ENCODE measurements at places on chromosomes 13 and 19.
A peak's percentile ranks its signal among the peaks of the same experiment; 100 is the strongest.

DNA sequence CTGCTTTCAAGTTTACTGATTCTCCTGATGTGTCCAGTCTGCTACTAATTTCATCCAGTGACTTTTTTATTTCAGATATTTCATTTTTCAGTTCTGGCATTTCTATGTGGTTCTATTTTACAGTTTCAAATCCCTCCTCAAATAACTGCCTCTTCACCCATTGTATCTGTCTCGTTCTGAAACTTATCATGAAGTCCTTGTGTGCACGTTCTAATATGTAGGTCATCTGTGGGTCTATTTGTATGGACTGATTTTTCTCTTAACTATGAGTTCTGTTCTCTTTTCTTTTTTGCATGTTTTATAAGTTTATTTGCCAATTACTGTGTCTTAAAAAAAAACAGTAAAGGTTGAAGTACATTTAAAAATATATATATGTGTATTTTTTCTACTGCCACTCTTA is 43.3 kb downstream of the KCNC3 start:
- no peak for DNase-seq

GRCh38 chr19:55494172-55494761 is 6.0 kb downstream of the SSC5D start:
- DNase-seq: peak; percentile 59

- DNase-seq: no peak
These were observed at the start of gene MYO16 for GRCh38 chr13:108629181-108629752. TSS of gene MYO16 (plus strand) at chr13:108629611. CDS start at chr13:108629845, 234 bp downstream.

DNA sequence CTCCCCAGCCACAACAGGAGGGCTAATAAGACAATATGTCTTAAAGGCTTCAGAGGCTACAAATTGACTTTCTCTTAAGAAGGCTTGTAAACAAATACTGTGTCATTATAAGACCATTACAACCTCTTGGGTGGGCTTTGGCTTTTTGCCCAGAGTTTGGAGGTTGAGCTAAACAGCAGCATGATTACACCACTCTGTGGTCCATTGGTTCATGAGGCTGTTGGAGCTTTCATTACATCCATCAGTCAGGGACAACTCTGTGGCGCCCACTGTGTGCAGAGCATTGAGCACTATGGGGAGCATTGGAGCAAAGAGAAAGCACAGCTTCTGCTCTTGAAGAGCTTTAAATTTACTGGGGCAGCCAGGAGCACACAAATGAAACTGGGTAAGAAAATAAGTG is 75.9 kb downstream of the TNFSF11 start:
- no peak for DNase-seq

DNA sequence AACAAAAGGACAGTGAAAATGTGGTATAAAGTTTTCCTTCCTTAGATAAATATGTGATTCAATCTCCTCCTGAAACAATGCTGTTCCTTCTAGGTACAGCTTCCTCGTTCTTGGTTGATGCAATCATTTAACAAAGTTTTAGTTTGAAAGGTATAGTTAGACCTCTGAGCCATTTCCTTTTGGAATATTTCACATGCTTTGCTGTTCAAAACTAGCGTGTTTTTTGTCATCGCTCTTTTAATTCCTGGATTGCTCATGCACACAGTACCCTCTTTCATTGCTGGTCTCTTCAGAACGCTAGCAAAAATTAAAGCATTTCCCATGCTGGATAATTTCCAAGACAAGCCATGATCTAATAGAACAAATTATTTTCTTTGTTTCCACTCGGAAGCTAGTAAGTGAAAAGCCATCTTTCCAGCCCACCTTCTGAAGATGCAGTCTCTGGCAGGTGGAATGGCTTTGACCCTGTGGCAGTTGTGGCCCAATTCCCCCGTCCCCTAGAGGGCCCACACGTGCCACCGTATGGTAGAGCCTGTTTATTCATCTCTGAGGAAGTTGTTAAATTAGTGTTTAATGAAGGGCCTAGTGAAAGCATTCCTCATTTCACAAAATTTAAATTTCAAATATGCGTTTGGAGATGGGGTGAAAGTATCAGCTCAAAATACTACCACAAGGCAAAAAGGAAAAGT is 1040.6 kb upstream of the SLC10A2 start:
- no peak for DNase-seq

DNA sequence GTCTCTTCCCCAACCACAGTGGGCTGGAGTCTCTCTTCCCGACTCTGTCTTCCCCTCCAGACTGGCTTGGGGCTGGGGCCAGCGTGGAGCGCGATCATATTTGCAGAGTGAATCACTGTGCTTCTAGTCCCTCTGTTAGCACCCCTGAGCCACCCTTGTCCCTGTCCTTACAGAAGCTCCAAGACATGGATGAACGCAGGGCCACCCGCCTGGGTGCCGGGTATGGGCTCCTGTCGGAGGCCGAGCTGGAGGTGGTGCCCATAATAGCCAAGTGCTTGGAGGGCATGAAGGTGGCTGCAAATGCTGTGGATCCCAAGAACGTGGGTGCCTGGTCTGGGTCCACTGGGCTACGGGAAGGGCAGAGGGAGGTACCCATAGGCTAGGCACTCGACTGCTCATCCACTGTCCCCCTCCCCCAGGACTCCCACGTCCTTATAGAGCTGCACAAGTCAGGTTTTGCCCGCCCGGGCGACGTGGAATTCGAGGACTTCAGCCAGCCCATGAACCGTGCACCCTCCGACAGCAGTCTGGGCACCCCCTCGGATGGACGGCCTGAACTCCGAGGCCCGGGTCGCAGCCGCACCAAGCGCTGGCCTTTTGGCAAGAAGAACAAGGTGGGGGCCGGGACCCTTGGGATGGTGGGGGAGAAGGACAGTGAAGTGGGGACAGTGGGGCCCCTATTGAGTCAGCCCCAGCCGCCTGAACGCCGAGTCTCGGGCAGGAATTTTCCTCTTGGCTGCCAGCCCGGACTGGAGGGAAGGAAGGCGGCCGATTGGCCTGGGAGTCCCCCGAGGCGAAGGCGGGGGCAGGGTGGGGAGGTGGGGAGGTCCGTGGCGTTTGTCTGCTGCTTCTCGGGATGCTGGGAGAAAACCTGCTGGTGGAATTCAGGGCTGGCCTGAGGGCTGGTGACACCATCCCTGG is 5.2 kb downstream of the TRIP10 start:
- DNase-seq: peak; percentile 94

- no peak for DNase-seq
These were observed 221.3 kb upstream of the TRPC4 start for GRCh38 chr13:38090913-38091312.

DNA sequence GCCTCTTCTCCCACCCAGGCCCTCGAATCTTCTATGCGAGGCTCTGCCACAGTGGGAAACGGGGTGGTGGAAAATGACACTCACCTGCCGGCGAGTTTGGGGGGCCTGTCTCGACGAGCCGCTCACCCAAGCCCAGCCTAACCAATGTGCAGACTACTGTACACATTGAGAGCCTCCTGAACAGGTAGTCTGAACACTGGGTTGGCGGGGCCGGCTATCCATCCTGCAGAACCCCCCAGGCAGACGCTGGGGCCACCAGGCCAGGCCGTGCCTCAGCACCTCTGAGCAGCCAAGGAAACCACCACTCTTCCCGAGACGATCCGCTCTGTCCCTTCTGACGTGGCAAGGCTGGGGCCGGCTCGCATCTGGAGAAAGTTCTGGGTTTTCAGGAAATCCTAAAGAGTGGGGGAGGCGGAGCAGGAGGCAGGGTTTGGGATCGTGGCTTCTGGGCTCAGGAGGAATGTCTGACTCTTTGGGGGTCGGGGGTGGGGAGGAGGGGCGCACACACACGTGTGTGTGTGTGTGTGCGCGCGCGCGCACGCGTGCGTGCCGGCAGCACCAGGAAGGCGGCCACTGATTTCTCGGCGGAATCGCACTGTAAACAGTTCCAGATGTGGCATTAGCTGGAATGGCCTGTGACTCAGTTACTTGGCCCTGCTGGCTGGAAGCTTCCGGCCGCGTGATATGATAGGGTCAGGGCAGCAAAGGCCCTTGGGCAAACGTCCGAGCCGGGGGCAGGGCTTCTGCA is 18.5 kb downstream of the TMED1 start:
- peak; percentile 97 for DNase-seq

- DNase-seq: peak; percentile 85
These were observed 20.3 kb downstream of the ACTN4 start for GRCh38 chr19:38667661-38668171.

GRCh38 chr13:69274231-69274630 is 833.4 kb upstream of the ATXN8OS start:
- no peak for DNase-seq

- DNase-seq: peak; percentile 30
These were observed 46.4 kb downstream of the N4BP2L1 start for GRCh38 chr13:32381539-32381938.

DNA sequence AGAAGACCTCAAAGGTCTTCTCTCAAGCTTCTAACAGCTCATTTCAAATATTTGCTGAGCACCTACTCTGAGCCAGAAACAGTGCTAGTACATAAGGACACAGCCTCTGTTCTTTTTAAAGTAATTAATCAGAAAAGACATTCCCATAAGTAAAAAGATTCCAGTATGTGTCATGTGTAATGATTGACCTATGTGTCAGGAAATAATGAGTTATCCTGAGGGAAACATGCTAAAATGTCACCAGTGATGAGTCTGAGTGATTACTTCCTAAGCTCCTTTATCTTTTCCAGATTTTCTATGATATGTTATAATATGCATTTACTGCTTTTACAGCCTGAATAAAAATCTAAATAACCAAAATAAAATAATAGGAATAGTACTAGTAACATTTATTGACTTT is 107.6 kb downstream of the SLC25A15 start:
- no peak for DNase-seq

DNA sequence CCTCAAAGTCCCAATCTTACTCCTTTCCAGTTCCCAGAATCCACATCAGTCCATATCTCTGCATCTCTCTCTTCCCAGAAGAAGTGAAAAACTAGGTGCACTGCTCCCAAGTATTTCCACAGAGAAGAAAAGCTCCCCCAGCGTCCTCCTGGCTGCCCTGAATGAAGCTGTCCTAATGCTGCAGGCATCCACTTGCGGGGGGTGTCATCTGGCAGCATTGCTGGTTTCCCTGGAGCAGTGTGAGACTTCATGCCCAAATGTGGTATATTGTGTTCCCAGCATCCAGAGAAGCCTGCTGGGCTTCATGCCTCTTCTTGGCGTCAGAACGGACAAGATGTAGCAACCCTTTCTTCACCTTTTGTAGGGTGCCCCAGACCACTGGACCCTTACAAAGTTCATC is 32.9 kb upstream of the ARHGEF7 start:
- no peak for DNase-seq

DNA sequence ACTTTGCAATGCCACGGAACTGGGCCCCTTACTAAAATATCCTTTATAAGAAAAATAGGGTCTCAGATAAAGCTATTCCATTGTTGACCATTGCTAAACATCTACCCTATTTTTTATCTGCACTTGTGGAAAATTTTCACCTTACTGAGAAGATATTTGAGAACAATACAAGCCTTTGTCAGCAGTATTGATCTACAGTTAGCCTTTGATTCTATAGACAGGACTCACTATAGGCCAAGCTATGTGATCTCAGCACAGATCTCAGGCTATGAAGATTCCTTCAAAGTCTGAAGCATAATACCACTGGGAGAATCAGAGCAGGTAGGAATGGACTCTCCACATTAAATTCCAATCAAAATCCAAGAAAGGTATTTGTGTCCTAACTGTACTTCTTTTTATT is 1099.7 kb downstream of the DIAPH3 start:
- no peak for DNase-seq

DNA sequence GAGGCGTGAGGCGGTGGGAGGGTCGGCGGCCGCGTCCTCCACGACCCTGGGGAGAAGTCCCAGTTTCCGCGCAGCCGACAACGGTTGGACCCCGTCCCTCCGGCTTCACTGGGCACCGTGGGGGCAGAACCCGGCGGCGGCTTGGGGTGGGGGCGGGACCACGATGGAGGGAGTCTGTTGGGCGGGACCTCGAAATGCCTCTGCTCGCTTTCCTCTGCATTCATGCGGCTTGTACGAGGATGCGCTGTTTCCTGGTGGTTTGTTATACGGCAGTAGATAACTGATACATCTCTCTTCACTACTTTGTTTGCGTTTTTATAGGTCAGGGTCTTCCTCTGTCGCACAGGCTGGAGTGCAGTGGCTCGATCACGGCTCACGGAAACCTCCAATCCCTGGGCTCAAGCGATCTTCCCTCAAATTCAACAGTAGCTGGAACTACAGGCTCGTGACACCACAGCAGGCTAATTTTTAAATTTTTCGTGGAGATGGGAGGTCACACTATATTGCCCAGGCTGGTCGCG is 24.6 kb upstream of the ZNF846 start:
- DNase-seq: no peak

- no peak for DNase-seq
These were observed 1625.7 kb upstream of the SLC10A2 start for GRCh38 chr13:104691767-104692467.

- DNase-seq: no peak
These were observed 60.0 kb downstream of the FLT1 start for GRCh38 chr13:28434926-28435325.

DNA sequence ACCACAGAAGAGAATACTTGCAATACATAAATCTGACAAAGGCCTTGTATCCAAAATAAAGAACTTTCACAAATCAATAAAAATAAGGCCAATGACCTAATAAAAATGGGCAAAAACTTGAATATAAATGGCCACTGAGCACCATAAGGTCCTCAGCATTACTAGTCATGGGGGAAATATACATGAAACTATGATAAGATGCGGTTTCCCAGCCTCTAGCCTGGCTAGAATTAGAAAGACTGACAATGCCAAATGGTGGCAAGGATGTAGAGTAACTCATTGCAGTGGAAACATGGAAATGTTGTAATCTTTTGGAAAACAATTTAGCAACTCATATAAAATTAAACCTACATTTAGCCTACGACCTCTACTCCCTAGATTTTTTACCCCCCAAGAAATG is 227.1 kb downstream of the GGACT start:
- DNase-seq: no peak

GRCh38 chr19:19591133-19591825 is 27.2 kb downstream of the PBX4 start:
- DNase-seq: peak; percentile 98

- no peak for DNase-seq
These were observed 18.8 kb downstream of the ZSCAN5A start for GRCh38 chr19:56295531-56296455.

GRCh38 chr19:2051773-2052704 is 995 bp upstream of the MKNK2 start:
- DNase-seq: no peak

DNA sequence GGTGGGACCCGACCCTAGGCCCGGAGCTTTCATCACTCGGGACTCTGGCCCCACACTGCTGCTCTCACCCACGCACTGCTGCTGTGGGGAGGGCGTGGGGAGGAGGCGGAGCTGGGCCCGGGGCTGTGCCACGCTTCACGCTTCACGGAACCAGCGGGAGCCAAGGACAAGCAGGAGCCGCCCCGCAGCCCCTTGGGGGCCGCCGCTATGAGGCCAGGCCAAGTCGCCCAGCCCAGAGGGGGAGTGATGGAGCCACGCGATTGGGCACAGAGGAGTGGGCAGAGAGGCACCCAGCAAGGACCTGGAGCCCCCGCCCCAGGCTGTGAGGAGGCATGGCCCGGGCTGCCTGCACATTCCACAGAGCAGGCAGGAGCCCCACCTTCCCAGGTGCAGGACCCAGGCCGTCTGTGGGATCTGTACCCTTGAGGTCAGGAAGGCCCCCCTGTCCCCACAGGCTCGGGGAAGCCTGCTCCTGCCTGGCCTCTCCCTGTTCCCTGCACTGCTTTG is 10.2 kb upstream of the SUPT20H start:
- no peak for DNase-seq

All from HFFc6 (cell line).